Progenitor cell of endocrine pancreas (in vitro differentiated cells): ENCODE measurements at places on chromosomes 2 and 18.

DNA sequence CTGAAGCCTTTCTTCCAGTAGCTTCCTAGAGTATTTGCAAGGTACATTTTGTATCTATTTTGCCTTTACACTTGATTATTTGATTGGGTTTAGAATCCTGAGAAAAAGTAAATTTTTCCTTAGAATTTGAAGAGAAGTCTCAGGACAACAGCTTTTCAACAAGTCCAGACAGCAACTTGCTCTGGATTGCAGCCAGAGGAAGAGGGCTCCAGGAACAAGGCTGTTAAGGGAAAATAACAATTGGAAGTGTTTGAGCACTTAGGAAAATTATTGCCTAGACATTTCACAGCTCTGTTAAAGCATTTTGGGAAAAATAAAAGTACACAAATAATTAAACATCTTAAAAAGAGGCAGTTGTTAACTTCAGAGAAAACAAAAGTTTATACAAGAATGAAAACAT lies 58.3 kb upstream of the RAPGEF4 start:
- H3K36me3 ChIP-seq: no peaks in the 10 kb centered on the region
- no peak overlapping the region for H3K4me3 ChIP-seq
- no peaks in the 10 kb centered on the region for H3K4me1 ChIP-seq

GRCh38 chr2:230181195-230181594 lies 38.6 kb downstream of the SP110 start:
- H3K4me1 ChIP-seq: peaks cover 3% of the 10 kb centered on the region
- H3K36me3 ChIP-seq: peaks cover 1% of the 10 kb centered on the region
- no peaks in the 10 kb centered on the region for H3K27me3 ChIP-seq
- DNase-seq: no peak

DNA sequence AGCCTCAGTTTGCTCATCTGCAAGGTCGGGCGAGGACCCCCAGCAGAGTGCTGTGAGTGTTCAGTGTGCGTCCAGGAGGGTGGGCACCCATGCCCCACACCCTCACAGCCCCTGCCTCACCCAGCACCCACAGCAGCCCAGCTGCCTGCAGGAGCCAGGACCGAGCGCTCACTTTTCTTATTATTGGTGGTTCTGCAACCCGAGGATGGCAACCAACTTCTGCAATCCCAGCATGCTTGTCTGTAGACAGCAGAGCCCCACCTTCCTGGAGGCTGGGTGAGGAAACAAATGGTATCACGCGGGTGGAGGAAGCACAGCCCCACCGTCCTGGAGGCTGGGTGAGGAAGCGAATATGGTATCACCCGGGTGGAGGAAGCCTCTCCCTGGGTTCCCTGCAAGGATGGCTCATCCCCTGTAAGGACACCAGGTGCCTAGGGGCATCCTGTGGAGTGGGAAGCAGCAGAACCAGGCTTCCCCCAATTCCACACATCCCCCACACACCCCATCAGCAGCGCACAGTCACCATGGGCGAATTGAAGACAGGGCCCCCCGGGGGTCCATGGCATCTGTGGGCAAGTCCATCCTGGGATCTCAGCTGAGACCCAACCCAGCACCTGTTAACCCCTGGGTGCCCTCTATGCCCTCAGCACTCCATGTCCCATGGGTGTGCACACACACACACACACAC lies 220.5 kb upstream of the RAB6C start:
- H3K36me3 ChIP-seq: no peaks in the 10 kb centered on the region
- no peak for DNase-seq
- peaks cover 3% of the 10 kb centered on the region for H3K4me1 ChIP-seq
- H3K27ac ChIP-seq: no peak overlapping the region
- peaks cover 18% of the 10 kb centered on the region for H3K27me3 ChIP-seq

DNA sequence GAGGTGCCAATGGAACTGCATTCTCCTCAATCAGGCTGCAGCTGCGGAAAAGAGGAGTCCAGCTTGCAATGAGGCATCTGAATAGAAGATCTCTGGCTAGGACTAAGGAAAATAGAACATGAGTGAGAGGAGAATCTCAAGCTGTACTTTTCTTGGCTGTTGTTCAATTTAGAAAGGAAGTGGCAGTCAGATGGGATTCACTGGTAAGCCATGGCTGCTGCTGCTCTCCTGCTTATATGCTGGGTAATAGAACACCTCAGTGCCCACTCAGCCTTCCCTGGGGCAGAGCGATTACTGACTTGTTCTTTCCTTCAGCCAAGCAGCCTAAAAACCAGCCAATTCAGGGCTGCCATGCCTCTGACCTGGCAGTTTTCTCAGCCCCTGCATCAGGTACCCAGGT lies 17.6 kb upstream of the CHST9 start:
- H3K4me1 ChIP-seq: peaks cover 13% of the 10 kb centered on the region
- no peaks in the 10 kb centered on the region for H3K36me3 ChIP-seq
- H3K27ac ChIP-seq: no peak overlapping the region
- no peak for DNase-seq
- no peaks in the 10 kb centered on the region for H3K27me3 ChIP-seq

DNA sequence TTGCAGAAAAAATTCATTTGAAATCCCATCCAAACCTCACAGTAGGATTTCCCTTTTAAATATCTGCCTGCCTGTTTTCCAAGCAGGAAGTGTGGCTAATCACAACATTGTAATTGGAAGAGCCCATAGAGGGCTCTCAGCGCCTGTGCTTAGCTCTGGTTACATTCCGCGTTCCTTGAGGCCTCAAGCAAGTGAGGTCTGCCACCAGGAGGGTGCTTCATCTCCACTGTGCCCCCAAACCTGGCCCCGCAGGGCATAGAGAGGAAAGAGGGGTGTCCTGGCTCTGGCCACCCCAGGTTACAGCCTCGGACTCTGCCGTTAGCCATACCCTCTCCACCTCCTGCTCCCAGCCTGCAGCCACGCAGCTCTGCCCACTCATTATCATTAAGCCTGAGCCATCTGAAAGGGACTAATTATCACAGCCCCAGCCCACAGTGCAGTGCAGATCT lies 214.8 kb downstream of the SP3 start:
- H3K27ac ChIP-seq: peak overlapping the region; percentile 3
- no peak overlapping the region for H3K4me3 ChIP-seq
- peaks cover 21% of the 10 kb centered on the region for H3K4me1 ChIP-seq
- no peak for DNase-seq

DNA sequence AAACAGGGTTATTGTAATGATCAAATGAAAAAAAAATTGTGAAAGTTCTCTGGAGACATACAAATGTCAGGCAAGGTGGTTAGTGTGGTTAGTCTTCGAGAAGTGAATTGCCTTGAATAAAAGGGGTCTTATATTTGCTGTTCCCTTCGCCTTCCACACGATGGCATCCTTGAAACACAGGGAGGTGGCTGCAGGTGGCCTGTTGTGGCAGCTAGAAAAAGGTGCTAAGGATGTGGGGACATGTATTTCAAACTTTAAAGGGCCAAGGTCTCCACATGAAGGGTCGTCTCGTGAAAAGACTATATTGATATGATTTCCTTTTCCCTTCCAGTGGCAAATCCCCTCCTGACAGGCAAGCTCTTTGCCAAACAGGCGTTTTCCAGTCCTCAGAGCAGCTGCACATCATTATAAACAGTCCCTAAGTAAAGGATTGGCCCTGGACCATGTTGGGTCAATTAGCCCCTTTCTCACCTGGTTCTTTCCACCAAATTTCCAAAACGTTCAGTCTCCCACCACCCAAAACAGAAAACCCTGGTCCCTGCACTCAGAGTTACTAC lies 68.5 kb downstream of the COPS8 start:
- no peak overlapping the region for H3K4me3 ChIP-seq
- no peaks in the 10 kb centered on the region for H3K36me3 ChIP-seq
- peaks cover 17% of the 10 kb centered on the region for H3K27me3 ChIP-seq
- H3K4me1 ChIP-seq: peaks cover 5% of the 10 kb centered on the region
- H3K27ac ChIP-seq: no peak overlapping the region
- DNase-seq: no peak
